Tracheal epithelial cell (primary cell): ENCODE measurements at places on chromosomes 12 and 14. TPM values are rescaled to one million over a fixed set of nuclear protein-coding genes. Genes with fewer than 3 reads are reported as not detected.

The GYS2 gene
- total RNA-seq = not detected in 2 replicates

The METTL3 gene
- 61.8 and 71.6 TPM in 2 replicates for total RNA-seq

The C12orf56 gene
- total RNA-seq = 0.85 and 0.96 TPM in 2 replicates

The KRT6C gene
- total RNA-seq = 22.0 and 155 TPM in 2 replicates

The ISM2 gene
- total RNA-seq = under 0.01 and 0.21 TPM in 2 replicates
